ENCODE measurements at places on chromosomes 2 and 18.

DNA sequence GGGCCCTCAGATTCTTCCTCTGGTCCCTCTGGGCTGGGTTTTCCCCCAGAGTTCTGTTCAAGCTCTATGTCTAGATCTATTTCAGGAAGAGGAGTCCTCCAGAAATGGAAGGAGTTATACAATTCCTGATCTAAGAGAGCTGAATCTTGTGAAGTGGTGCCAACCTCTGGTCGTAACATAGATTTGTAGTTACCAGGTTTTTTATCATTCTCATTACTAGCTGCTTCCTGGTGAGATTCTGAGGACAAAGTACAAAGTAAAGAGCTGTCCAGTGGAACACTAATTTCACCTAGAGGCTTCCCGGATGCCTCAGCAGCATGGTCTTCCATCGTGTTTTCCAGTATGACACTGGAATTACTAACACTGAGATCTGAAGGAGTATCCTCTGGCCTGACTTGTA lies 44.1 kb downstream of the PPP4R1 start:
- DNase-seq: no peak

DNA sequence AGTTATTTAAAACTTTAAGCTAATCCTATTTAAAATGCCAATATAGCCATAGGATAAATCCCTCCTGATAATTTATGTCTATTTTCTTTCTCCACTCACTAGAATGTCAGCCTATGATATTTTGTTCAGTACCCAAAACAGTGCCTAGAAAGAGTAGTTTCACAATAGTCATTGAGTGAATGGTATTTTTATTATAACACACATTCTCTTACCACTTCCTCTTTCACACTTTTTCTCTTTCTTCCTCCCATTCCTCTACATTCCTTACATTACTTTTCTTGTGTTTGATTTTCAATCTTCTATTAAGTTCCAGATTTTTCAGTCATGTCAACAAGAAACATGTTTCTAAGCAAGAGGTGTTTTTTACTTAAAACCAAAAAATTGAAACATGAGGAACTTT lies 327.6 kb upstream of the UBE2E3 start:
- DNase-seq: no peak

DNA sequence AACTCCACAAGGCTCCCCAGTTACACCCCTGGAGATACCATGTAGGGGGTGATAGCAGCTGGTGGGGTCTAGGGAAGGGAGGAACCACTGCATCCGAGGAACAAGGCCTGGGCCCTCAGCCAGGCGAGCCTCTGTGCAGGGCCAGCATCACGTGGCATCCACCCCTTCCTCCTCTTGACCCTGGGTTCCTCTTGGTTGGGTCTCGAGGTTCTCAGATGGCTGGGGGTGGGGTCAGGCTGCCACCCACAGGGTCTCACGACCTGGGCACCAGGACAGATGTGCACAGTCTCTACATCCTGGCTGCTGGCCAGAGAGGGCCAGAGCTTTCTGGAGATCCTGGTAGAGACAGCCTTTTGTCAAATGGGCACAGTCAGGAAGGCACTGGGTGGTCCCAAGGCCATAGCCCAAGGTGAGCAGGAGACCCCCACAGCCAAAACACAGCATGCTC lies 10.4 kb downstream of the HS6ST1 start:
- no peak for DNase-seq

GRCh38 chr2:212237350-212238095 lies 301.1 kb downstream of the ERBB4 start:
- DNase-seq: no peak

DNA sequence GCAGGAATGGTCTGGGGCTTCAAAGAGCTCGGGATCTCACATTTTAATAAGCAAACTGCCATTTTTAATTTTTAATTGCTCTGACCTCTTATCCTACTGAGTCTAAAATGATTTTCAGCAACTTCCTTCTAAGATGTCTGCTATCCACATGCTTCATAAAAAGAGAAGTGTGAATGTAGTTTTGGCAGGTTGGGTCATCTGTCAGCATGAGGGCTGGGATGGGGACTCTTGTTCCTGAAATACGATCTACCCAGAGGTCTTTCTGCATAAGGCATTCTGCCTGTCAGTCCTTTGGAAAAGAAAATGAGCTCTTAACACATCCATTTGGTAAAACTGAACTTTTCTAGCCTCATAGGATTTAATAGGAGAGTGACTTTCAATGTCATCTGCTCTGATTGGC lies 252.8 kb upstream of the APCDD1 start:
- no peak for DNase-seq

Measured in immature natural killer cell (primary cell).